ENCODE measurements at places on chromosomes 2 and 18. TPM values are rescaled to one million over a fixed set of nuclear protein-coding genes. Genes with fewer than 3 reads are reported as not detected.

DNA sequence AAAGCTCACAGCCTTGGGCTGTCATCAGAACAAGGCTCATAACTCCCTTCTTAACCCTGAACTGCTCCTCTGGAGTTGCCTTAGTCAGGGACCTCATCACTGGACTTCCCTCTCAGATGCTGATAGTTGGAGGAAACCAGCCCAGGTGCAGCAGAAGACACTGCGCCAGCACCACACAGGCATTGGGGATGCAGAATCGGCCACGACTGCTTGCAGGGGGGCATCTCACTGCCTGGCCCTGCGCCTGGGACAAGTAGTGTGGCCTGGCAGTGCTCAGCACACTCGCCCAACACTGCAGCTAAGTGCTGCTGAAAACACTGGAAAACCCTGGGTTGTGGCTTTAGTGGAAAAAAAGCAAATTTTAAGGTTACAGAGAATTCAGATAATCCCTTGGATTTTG is 68.7 kb downstream of the NCK2 start:
- DNase-seq = no peak
- H3K36me3 ChIP-seq = peaks cover 7% of the 10 kb centered on the region
- H3K4me3 ChIP-seq = no peak overlapping the region
- no peak overlapping the region for H3K27ac ChIP-seq

DNA sequence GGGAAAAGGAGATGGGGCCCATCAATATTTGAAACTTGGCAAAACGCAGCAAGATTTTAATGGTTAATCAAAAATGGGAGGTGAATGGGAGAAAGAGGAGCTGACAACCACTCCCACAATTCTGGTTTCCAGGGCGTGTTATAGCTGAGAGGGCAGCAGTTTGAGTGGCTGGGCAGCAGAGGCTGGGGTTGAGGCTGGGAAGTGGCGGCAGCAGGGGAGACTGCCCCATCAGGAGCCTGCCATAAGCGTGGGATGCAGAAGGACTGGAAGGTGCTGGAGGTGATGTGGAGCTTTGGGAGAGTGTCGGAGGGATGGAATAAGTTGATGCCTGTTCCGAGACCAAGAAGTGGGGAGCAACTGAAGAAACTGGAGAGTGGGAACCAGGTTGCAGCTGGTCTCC is 48.9 kb upstream of the SH3RF3 start:
- no peak for DNase-seq
- no peak overlapping the region for H3K4me3 ChIP-seq
- H3K36me3 ChIP-seq = no peaks in the 10 kb centered on the region
- no peak overlapping the region for H3K27ac ChIP-seq
- peaks cover 54% of the 10 kb centered on the region for H3K27me3 ChIP-seq
- no peaks in the 10 kb centered on the region for H3K4me1 ChIP-seq

GRCh38 chr2:165621086-165621560 is 151.6 kb downstream of the CSRNP3 start:
- H3K4me3 ChIP-seq = no peak overlapping the region
- no peaks in the 10 kb centered on the region for H3K27me3 ChIP-seq
- peaks cover 7% of the 10 kb centered on the region for H3K4me1 ChIP-seq

DNA sequence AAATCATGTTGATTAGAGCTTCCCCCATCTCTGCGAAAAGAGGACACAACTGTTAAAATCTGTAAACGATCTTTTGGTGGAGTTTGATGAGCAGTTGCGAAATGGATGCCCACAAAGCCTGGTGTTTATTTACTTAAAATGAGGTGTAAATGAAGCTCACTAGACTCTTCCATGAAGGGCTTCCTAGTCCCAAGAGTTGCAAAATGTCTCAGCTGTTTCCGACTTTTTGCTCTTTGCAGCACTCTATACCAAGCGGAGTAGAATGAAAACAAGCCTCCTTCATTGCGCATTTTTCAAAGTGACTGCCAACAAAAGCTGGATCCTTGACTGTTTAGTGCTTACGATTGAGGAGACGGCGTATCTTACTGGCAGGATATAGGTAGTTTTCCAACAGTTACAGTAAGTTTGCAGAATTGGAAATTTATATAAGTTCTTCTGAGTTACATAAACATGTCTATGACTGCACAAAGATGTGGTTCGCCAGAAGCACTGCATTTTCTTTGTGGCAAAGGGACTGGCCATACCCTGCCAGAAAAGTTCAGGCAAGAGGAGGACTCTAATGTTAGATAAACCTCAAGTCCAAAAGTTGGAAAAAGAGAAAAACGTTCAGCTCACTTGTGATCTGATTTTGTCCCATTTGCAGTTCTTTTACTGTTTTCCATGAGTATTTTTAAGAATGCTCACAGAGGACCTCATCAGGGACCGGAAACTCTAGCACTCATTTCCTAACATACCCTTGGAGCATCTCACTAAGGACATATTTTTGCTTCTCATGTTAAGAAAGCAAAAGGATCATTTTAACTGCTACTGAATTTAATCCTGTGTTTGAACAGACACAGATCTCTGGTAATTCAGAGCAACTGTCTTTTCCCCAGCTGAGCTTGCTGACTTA is 42.7 kb downstream of the COLEC12 start:
- peaks cover 68% of the 10 kb centered on the region for H3K27me3 ChIP-seq
- no peak for DNase-seq
- no peaks in the 10 kb centered on the region for H3K4me1 ChIP-seq
- no peak overlapping the region for H3K4me3 ChIP-seq

DNA sequence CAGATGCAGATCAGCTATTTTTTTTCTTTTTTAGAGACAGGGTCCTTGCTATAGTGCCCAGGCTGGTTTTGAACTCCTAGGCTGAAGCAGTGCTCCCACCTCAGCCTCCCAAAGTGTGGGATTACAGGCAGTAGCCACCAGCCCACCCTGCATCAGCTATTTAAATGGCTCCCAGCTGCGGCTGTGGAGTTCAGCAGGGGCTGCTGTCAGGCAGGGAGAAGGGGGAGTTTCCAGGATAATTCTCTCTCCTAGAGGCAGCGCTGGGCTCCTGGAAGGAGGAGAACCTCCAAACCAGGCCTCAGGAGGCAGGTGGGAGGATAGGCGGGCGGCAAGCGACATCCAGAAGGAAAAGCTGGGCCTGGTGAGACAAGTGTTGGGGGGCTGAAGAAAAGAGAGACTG is 65.7 kb downstream of the ACTR2 start:
- peaks cover 5% of the 10 kb centered on the region for H3K36me3 ChIP-seq
- no peaks in the 10 kb centered on the region for H3K4me1 ChIP-seq
- DNase-seq = no peak
- H3K27me3 ChIP-seq = no peaks in the 10 kb centered on the region
- no peak overlapping the region for H3K27ac ChIP-seq

The C2orf66 gene
- total RNA-seq = 0.35 TPM

The ESPNL gene
- 0.61 TPM for total RNA-seq

The PPP1R7 gene
- total RNA-seq = 65.4 TPM
